Stimulated activated CD8-positive, alpha-beta memory T cell treated with anti-CD3 and anti-CD28 coated beads, Interleukin-15, amount 100 ng/mL, for 48 hours (primary cell): ENCODE measurements at places on chromosomes 2 and 18.

- no peak for DNase-seq
These were observed 69.7 kb downstream of the NCK2 start for GRCh38 chr2:105814291-105814940.

DNA sequence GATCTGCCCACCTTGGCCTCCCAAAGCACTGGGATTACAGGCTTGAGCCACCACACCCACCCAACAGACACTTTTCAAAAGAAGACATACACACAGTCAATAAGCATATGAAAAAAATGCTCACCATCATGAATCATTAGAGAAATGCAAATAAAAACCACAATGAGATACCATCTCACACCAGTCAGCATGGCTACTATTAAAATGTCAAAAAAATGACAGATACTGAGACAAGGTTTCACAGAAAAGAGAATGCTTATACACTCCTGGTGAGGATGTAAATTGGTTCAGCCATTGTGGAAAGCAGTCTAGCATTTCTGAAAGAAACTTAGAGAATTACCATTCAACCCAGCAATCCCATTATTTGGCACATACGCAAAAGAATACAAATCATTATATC, 1947.2 kb downstream of the SUCLG1 start:
- no peak for DNase-seq

DNA sequence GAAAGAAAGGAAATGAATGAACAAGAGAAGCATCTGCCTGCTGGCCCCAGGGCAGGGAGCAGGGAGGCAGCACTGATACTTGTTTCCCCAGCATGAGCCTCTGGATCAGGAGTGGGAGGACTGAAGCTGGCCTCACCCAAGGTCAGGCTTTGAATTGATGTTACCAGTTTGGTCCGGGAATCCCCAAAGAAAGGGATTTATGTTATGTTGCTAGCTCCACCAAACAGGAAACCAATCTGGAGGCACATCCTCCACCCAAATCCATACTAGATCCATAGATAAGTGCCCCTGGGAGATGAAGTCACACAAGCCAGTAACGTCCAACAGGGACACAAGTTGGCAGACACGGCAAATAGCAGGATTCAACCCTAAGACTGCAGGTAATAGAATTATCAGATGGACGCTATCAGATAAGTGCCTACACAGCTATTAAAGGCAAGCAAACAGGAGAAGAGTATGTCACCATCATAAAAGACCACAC, 85.9 kb downstream of the MTCL1 start:
- no peak for DNase-seq

DNA sequence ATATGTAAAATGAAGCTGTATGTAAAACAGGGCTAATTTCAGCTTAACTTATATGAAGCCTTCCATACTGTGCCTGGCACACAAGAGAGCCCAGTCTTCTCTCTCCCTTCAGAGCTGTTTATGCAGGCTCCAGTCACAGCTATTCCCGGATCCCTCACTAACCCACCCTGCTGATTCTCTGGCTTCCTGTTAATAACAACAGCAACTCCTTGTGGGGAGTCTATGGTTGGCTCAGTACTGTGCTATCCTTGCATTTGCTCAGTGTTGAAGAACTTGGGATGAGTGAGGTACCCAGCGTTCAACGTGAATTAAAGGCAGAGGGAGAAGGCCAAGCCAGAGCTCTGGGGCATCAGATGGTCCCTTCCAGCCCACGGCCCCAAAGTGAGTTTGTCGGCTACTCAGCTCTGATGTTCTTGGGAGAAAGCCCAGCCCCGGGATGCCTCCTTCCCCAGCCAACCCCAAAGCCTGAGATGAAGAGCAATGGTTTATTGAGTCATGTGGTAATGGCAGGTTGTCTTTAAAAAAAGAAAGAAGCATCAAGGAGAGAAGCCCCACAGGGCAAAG, 43.2 kb downstream of the PSD4 start:
- DNase-seq = no peak

GRCh38 chr18:79921984-79922965, 29.2 kb downstream of the SLC66A2 start:
- DNase-seq = no peak

DNA sequence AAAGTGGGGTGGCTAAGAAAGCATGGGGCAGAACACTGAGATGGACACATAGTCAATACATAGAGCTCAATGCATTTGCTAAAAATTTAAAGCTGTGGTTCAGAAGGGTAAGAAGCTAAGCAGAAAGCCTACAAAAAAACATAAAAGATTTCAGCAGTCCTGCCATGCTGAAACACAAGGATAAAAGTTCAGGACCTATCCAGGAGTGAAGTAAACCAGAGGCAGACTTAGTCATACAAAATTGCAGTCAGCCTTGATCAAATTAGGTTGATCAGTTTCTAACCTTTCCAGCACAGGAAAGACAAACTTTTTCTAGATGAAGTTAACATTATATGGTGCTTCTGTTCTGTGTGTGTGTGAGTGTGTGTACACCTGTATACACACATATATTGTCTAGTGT, 120.8 kb upstream of the RBMS1 start:
- DNase-seq = no peak

DNA sequence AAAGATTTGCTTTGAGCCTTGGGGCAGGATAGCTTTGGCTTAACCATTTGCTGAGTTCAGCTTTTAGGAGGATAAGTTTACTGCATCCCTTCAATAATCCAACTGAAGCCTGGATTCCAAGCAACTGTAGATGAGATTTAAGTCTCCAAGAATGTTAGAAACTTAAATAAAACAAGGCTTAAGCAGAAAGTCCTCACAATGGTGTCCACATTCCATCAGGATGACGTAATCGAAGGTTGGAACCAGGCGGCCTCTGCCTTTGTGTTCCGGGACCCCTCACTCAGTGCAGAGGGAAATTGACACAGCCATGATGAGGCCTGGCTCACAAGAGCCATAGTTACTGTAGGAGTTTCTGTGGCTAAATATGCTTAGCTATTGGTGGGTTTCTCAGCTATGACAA, 260.4 kb downstream of the LPIN1 start:
- no peak for DNase-seq

GRCh38 chr2:206837775-206838174, 72.4 kb downstream of the FASTKD2 start:
- DNase-seq = no peak
